IPS DF 6.9 (cell line): ENCODE measurements at places on chromosomes 16 and 17.

- DNase-seq, result no peak
These were observed 13.3 kb upstream of the COG7 start for GRCh38 chr16:23466162-23466885.

DNA sequence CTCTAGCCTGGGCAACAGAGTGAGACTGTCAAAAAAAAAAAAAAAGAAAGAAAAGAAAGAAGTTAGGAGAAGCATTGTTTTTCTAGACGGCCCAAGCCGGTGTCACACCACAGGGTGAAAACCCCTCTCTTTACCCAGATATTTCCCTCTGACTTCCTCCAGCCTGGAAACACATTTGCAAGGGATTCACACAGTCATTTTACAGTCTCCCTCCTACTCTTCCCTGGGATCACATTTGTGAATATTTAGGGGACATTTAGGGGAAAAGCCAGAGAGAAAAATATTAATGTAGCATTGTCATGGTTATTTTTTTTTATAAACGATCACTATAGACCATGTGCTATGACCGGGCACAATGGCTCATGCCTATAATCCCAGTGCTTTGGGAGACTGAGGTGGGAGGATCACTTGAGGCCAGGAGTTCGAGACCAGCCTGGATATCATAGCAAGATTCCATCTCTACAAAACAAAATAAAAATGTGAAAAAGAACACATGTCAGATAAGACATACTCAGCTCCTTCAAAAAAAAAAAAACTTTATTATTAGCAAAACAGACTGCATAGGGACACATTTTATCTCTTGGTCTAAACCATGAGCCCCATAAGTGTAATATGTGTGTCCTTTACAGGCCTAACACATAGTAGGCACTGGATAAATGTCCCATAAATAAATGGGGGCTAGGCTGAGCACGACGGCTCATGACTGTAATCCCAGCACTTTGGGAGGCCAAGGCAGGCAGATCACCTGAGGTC is 10.9 kb upstream of the SDR42E2 start:
- DNase-seq, result no peak

- DNase-seq, result no peak
These were observed 221.2 kb downstream of the NTN1 start for GRCh38 chr17:9242497-9242881.

GRCh38 chr17:80742091-80742490 is 197.5 kb downstream of the RPTOR start:
- no peak for DNase-seq
